T-cell (primary cell): ENCODE measurements at places on chromosomes 5 and 9. TPM values are rescaled to one million over a fixed set of nuclear protein-coding genes. Genes with fewer than 3 reads are reported as not detected.

- DNase-seq, result no peak
Measured at GRCh38 chr5:76363352-76364225, 39.5 kb upstream of the IQGAP2 start.

CCNJL gene
- 0.41 TPM for total RNA-seq

SCGB3A2 gene
- not detected for total RNA-seq

THOC3 gene
- total RNA-seq, result 91.2 TPM

- DNase-seq, result no peak
Measured at GRCh38 chr5:32379421-32379820, 65.1 kb downstream of the ZFR start.

GRCh38 chr5:177447611-177448243 lies 1.1 kb downstream of the PRR7 start:
- DNase-seq, result no peak

DMRT3 gene
- total RNA-seq, result not detected

PCDHB3 gene
- total RNA-seq, result 1.2 TPM

FCN2 gene
- not detected for total RNA-seq

GRCh38 chr9:4357929-4358328 lies 58.1 kb upstream of the GLIS3 start:
- DNase-seq, result no peak

GRCh38 chr5:159199225-159199624 lies 10.1 kb downstream of the RNF145 start:
- no peak for DNase-seq

MLANA gene
- not detected for total RNA-seq

GRCh38 chr5:153659039-153659736 lies 168.7 kb downstream of the GRIA1 start:
- no peak for DNase-seq

SGCD gene
- total RNA-seq, result 0.22 TPM

GRCh38 chr9:128397831-128398230 lies 22.8 kb upstream of the CERCAM start:
- DNase-seq, result no peak

DNA sequence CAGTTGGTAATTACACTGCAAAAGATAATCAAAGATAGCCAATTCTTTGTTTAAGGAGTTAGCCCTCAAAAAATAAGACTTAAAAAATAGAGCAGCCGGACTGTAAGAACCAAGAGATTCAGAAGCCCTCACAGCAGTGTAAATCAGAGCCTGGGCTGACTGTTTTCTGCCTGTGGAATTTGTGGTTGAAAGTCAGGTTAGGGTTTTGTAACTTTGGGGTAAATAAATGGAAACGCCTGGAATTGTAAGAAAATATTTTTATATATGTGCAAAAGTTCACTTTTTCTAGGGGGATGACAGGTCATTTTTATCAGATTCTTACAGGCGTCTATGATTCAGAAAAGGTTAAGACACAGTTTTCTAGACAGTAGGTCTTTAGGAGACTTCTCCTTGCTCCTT lies 35.6 kb downstream of the KLHL3 start:
- DNase-seq, result no peak

GRCh38 chr9:95082401-95083084 lies 235.0 kb downstream of the FANCC start:
- DNase-seq, result no peak

CDK5RAP2 gene
- total RNA-seq, result 66.3 TPM
